Esophagus squamous epithelium (tissue), 5 donors: ENCODE measurements at places on chromosomes 3 and 15.

- DNase-seq: no peak
These were observed 593 bp downstream of the FAM219B start for GRCh38 chr15:74906067-74906449.

DNA sequence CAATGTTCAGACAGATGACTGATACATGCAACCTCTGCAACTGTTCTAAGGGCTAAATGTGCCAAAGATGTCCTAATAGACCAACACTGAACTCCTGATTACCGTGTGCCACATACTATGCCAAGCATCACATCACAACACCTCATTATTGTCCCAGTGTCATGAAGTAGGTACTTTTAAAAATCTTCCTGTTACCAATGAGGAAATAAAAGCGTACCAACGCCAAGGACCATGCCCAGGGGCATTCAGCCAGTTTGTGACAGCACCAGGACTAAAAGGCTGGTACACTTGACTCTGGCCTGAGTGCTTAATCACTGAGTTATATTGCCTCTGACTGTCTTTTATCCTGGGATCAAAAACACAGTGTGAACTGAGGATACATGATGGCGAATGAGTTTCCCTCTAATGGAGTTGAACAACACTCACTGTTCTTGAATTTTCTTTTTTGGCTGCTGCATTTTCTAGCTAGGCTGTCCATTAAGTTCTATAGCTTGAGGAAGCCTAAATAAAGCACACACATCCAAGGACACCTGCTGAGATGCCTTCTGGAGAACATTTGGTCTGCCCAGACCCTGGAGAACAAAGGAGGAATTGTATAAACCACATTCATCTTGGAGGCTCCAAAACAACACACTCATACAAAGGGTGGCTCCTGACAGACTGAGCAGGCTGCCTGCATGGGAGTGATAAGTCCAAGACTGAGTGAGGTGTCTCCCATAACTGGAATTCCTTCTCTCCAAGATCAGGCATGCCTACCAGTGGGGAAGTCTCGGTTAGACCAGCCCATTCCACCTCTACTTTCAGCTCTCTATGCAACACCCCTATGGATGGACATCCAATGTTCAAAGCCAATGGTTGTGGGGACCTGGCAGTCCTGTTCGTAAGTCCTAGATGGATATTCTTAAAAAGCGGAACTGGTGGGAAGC, 126.7 kb upstream of the PRICKLE2 start:
- DNase-seq: no peak

DNA sequence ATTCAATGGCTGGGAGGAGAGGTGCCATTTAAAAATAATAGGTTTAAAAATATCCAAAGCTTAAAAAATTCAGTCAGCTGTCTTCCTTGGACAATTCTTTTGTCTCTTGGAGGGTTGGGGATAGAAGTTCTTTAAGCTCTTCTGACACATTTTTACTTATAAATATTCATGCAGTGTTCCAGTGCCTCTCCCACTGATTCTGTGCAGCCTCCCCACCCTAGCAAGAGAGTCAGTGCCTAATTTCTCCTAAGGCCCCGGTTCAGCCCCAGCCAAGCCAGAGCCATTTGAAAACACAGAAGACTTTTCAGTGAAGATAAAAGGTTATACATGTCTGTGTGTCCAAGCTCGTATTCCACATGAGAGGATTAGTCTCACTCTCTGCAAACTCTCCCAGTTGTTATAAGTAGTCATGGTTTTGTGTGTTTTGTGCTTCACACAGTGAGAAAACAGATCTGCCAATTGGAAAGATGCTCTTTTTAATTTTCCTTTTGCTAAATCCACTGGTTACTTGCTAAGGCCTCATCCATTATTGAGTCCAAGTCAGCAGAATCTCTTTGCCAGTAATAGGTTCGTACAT, 141.3 kb downstream of the CD47 start:
- no peak for DNase-seq

DNA sequence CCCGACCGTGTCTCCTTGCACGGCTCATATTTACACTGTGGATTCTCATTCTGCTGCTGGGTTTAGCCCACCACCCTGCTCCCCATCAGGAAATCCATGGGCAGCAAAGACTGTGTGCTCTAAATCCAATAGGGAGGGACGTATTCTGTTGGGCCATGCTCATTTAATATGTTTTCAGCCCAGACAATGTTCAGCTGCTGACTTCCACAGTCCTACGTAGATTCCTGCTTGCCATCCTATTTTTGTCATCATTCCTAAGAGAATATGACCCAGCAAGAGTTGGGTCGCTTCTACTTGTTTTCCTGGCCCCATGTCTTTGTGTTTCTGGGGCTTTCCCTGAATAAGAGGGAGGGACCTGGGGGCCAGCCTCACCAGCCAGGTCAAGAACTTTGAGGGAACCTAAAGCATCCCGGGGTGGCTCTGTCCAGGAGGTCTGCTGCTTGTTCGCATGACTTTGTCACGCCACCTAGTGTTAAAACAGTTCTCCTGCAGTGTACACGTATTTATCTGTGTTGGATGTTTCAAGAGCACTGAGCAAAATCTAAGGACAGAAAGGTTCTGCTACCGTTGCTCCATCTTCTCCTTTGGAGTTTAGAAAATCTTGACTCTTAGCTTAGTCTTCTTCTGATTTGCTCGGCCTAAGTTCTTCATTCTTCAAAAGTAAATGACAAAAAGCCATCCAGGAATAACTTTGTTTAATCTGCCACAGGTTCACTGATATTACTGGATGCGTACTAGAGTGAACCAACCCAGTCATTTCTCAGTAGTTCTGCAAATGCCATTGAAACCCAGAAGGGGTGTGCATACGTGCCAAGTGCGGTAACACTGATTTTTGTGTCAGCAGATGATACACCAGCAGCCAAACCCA, 79.8 kb upstream of the NR2E3 start:
- DNase-seq: no peak

DNA sequence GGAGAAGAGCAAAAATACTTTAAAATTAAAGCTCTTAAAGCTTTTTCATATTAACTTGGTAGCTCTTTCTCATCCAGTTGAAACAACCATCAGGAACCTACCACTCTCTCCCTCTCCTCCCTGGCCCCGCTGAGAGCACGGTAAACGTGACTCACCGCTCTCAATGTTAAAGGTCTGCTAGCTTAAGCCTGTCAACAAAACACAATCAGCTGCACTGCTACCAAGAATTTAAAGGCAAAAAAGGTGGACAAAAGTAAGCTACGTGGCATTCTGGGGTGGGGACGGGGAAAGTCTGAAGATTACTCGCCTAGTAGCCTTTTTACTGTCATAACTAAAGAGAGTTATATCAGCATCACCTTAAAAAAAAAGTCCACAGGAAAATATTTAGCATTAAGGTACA, 8.4 kb upstream of the GP5 start:
- no peak for DNase-seq
